SW 1271 (cell line): ENCODE measurements at places on chromosomes 7 and 10.

DNA sequence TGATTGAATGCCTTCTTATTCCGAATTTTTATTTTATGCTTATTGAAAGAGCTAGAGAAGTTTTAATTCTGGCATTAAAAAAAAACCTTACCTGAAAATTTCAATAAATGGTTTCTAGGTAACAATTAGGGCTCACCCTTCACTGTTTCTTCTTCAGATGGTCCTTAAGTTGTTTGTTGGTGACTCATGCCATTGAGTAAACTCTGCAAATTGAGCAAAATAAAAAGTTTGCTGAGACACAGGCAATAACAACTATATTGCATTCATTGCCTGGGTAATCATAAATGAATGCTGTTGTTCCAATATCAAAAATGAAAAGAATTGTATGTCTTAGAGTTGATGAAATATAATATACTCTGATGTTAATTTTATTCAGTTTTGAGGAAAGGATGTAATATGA lies 300.3 kb downstream of the CDK14 start:
- no peak for DNase-seq

DNA sequence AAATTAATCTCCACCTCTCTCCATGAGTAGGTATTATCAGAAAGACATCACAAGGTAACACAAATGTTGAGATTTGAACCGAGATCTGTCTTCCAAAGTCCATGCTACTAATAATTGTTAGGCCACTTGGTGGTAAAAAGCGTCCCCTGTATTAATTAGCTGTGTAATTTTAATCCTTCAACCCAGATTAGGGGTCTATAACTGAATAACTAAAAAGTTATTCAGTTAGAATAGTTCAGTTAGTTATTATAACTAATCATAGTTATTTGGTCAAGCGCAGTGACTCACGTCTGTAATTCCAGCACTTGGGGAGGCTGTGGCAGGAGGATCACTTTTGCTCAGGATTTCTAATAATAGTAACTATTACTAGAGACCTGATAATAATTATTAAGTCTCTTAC lies 5.6 kb downstream of the PDSS1 start:
- DNase-seq = no peak

GRCh38 chr10:22137542-22137941 lies 80.3 kb downstream of the EBLN1 start:
- no peak for DNase-seq

DNA sequence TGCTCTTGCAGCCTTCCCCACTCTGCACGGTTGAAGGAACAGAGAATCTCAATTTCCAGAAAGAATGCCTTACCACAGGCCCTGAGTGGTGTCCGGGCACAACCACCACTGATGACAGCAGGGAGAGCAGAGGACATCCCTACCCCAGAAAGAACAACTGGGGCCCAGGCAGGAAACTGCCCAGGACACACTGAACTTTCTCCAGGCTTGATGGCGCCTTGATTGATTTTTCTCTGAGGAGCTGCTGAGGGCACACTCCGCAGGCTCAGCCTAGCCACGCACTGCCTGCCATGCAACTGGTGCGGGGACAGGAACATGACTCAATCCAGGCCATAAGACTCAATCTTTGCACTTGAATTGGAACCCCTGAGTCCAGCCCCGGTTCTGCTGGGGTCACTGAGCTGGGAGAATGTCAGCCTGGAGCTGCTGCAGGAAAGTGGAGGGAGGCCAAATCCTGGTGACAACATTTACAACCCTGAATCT lies 5.9 kb downstream of the AKR1B1 start:
- DNase-seq = no peak

DNA sequence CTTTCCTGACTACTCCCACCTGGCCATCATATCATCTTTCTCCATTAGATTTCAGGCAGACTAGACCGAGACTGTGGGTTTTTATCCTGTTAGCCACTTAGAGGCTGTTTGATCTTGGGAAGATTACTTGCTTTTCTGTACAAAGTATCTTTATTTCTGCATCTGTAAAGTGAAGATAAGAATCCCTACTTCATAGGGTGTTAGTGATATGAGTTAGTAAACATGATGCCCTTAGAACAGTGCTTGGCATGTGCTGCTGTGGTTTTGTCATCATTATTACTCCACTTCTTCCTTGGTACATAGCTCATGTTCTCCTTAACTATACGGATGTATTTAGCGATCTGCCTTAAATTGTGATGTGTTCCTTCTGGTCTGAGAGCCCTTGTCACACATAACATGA lies 165.2 kb downstream of the AUTS2 start:
- no peak for DNase-seq

DNA sequence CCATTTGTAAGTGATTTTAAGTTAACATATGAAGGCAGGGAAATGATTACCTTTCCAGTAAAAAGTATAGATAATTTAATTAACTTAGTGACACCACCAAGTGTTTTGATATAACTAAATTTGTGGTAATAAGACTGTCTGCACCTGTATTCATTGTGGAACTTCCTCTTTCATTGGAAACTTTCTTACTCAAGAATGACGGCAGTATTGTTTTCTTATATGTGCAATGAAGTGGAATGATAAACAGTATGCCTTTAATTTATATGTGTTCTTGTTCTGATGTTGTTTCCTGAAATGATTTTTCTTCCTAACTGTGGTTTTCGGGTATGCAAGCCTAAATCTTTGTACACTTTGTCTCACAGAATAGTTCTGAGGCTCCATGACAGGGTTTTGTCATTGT lies 46.4 kb downstream of the CASD1 start:
- DNase-seq = no peak

GRCh38 chr10:359762-360161 lies 224.5 kb downstream of the ZMYND11 start:
- no peak for DNase-seq

DNA sequence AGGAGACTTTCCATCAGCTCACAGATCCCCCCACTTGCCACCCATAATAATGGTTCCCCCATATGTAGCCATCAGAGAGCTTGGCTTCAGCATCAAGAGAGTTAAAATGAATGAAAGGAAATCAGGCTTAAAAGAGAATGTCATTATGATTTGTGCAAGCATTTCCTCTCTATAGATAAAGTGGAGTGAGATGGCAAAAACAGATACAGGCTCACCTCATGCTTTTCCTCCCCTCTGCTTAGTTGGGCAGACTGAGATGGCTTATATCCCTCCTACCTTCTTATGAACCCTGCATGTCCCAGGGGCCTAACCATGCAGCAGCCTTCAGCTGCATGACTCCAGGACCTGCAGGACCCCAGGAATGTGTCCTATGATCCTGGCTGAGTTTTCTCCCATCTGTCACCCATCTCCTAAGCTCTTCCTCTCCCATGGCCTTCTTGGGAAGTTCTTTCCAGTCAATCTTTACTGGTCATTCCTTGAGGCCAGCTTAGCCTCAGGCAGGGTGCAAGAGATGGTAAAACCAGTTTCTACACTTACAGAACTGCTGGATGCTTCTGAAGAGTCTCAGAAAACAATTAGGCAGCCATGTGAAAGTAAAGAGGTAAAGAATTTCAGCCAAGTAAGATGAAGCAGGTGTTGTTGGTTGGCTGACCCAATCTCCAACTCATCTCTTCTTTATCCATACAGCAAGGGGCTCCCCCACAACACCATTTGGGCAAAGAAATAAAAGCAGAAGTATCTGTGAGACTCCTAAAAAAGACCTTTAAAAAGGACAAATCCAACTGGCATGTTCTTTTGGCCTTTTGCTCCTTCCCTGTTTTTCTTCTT lies 159.7 kb downstream of the RTKN2 start:
- DNase-seq = no peak

DNA sequence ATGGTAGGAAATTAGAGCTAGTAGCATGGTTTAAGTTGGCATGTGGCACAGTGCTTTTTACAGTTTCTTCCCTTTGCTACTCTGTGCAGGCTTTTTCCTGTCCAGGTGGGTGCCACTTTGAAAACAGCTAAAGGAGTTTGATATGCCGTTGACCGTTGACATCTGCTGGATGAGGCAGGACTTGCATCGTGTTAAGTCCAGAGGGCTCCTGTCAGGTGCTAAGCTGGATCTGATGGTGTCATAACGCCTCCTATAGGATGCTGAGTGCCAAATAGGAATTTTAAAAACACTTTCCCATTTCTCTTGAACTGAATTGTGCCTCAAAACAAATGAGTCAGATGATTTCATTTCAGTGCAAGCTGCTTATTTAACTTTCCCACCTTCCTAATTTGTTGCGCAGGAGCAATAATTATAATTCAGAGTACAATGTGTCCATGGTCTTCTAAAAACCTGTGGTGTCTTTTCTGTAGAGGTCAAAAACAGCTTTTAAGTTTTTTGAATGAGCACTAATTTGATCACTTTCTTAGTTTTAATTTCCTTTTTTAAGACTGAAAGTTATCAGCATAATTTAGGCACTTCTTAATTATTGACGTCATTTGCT lies 178.3 kb downstream of the CDCA7L start:
- DNase-seq = peak; percentile 81

GRCh38 chr7:18577096-18577771 lies 81.7 kb downstream of the HDAC9 start:
- DNase-seq = no peak

- no peak for DNase-seq
Measured at GRCh38 chr10:132438091-132439024, 41.4 kb downstream of the PWWP2B start.

DNA sequence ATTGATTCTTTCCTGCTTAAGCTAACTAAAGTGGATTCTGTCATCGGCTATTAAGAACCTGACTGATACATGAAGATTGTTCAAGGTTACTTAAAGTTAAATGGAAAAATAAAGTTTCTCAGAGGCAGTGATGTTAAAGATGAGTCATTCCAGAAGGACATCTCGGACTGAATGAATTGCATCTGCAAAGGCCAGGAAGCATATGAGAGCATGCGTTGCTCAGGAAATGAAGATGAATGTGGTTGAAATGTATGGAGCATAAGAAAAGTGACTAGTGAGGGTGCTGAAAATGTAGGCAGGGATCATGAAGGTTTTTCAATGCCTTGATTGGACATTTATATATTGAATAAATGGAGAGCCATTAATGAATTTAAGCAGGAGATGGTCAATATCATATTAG lies 133.9 kb upstream of the GHITM start:
- no peak for DNase-seq

GRCh38 chr10:52965938-52966401 lies 193.4 kb upstream of the MBL2 start:
- no peak for DNase-seq

DNA sequence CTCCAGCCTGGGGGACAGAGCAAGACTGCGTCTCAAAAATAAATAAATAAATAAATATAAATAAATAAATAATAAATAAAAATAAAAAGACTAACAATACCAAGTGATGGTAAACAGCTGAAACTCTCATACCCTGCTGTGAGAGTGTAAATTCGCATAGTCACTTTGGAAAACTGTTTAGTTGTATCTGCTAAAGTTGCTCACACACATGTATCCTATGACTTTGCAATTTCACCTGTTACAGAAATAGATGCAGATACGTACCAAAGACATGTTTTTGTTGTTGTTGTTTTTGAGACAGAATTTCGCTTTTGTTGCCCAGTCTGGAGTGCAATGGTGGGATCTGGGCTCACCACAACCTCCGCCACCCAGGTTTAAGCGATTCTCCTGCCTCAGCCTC lies 135.7 kb downstream of the IDE start:
- no peak for DNase-seq

DNA sequence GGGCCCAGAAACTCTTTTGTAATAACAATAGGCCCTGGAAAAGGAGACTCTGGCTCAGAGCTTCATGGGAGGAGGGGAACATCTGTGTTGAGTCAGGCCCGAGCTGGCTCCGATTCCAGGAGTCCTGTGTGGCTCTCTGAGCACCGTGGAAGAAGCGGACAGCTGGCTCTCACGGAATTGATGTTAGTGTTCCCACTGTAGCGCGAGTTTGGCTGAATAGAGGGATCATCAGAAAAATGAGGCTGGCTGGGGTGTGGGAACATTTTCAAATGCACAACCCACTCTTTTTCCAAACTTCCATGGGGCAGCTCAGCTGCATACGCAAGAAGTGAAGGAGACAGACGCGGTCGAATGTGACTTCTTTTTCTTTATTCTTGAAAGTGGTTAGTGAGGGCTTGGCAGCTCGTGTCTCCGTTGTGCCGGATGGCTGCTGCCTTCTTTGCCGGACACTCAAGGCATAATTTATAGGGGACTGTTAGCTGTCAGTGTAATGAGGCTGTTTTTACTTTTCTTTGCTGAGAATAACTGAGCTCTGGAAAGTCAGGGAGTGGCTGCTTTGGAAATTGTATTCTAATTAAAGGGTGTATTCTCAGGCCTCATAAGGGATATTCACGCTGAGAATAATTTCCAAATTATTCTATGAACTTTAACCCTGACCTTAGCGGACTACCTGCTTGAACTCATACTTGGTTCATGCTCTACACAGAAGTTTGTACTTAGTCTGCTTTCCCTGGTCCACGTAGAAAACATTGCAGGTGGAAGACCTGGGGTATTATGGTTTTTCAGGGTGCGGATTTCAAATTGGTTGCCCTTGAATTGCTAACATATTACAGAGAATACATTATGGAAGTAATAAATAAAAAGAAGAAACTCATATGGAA lies 23.1 kb downstream of the MDFIC start:
- DNase-seq = no peak

- DNase-seq = no peak
Measured at GRCh38 chr10:110260746-110261477, 43.8 kb downstream of the SMNDC1 start.

- DNase-seq = no peak
Measured at GRCh38 chr7:39356172-39356925, 209.9 kb upstream of the YAE1 start.

DNA sequence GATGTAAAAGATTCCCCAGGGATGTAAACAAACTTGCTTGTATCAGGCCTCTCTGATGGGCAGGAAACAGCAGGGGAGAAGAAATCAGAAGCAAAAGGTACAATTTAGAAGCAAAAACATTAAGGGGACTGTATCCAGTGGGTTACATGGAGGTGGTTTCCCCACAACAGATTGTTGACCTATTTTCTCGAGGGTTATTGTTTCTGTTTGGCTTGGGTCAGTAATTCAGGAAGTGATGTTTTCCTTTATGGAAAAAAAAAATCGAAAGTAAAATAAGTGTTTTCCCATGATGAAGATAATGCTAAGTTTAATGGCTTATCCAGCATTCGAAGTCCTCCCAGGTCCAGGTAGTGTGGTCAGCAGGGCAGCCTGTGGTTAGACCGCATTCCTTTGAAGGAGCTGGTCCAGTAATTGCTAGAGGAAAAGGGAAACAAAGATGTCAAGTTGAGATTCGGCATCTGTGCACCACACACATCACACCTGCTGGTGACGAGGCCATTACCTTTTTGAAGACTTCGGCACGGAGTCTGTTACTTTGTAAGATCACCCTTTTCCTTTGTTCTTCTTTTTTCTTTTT lies 37.3 kb upstream of the ADAM12 start:
- DNase-seq = no peak

GRCh38 chr10:128422190-128422589 lies 296.0 kb upstream of the MKI67 start:
- no peak for DNase-seq
